Smooth muscle cell of the coronary artery (primary cell): ENCODE measurements at places on chromosomes 7 and 10. TPM values are rescaled to one million over a fixed set of nuclear protein-coding genes. Genes with fewer than 3 reads are reported as not detected.

TAS2R41 gene
- total RNA-seq, result not detected in 2 replicates

IRF5 gene
- total RNA-seq, result 0.15 TPM in 1 of 2 replicates, not detected in the other

INMT gene
- total RNA-seq, result 87.2 and 104 TPM in 2 replicates

TRIM74 gene
- total RNA-seq, result 0.08 TPM in 1 of 2 replicates, not detected in the other

GNGT1 gene
- total RNA-seq, result not detected in 2 replicates

HEPACAM2 gene
- total RNA-seq, result under 0.01 TPM in 1 of 2 replicates, not detected in the other

SVOPL gene
- not detected in 2 replicates for total RNA-seq

CHN2 gene
- total RNA-seq, result 1.2 and 2.2 TPM in 2 replicates

ZNF479 gene
- not detected in 2 replicates for total RNA-seq

FOXI2 gene
- not detected in 2 replicates for total RNA-seq

FAM25G gene
- not detected in 2 replicates for total RNA-seq

TMEM196 gene
- total RNA-seq, result not detected in 2 replicates

JAKMIP3 gene
- total RNA-seq, result 0.08 and 0.35 TPM in 2 replicates

AKR1D1 gene
- not detected in 2 replicates for total RNA-seq

SPDYE6 gene
- total RNA-seq, result 0.23 TPM in 1 of 2 replicates, not detected in the other

ACTL6B gene
- total RNA-seq, result not detected in 2 replicates

FKBP9 gene
- 252 and 474 TPM in 2 replicates for total RNA-seq

MINDY4 gene
- 4.7 and 5.0 TPM in 2 replicates for total RNA-seq

MYL10 gene
- not detected in 2 replicates for total RNA-seq

DDX21 gene
- total RNA-seq, result 25.4 and 66.2 TPM in 2 replicates

RELN gene
- total RNA-seq, result 0.08 and 1.5 TPM in 2 replicates

TBXAS1 gene
- total RNA-seq, result 0.60 TPM in 1 of 2 replicates, not detected in the other

FGFBP3 gene
- total RNA-seq, result 0.23 TPM in 2 replicates

WNT2 gene
- 0.08 and 1.6 TPM in 2 replicates for total RNA-seq

CPA1 gene
- 0.15 and 0.35 TPM in 2 replicates for total RNA-seq

A1CF gene
- total RNA-seq, result not detected in 2 replicates

OR9A2 gene
- total RNA-seq, result 0.12 TPM in 1 of 2 replicates, not detected in the other

NKX2-3 gene
- total RNA-seq, result not detected in 2 replicates

NME8 gene
- total RNA-seq, result not detected in 2 replicates

C10orf90 gene
- total RNA-seq, result 0.23 TPM in 1 of 2 replicates, not detected in the other

BICC1 gene
- total RNA-seq, result 91.9 and 102 TPM in 2 replicates

DPP6 gene
- not detected in 2 replicates for total RNA-seq

MMD2 gene
- not detected in 2 replicates for total RNA-seq

GJD4 gene
- not detected in 2 replicates for total RNA-seq
